ENCODE measurements at places on chromosomes 16 and 17.

GRCh38 chr17:60354223-60354622, 37.7 kb downstream of the USP32 start:
- no peak for DNase-seq

DNA sequence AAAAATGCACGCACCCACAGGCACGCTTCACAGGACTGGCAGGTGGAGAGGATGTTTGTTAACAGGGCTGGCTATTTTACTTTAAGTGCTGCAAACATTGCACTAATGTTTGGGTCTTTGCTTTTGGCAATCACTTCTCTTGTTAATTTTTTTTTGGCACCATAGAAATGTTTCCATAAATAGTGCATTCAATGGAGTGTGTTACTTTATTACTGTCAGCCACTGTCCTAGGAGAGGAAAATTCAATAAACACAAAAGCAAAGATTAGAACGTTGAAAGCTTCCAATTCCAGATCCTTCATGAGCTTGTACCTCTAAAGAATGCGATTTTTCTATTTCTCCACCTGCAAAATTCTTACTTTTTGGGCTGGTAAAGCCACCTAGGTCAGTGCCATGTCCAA, 743.5 kb downstream of the WWOX start:
- no peak for DNase-seq

DNA sequence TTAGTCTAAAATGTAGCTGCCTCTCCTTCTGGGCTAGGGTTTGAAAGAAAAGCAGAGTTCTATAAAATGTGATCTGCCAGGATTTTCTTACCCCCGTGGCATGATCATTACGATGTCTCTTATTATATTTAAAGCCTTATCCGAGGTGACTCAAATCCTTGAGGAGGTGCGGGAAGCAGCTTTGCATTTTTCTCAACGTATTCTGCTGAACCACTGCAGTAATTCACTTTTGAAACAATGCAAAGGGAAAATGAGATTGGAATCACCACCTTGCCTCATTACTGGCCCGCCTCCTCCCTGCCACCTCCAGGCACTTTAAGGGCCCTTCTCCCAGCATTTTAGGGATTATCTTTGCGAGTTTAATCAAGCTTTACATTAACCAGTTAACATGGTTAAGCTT, 9.7 kb upstream of the NOG start:
- no peak for DNase-seq

DNA sequence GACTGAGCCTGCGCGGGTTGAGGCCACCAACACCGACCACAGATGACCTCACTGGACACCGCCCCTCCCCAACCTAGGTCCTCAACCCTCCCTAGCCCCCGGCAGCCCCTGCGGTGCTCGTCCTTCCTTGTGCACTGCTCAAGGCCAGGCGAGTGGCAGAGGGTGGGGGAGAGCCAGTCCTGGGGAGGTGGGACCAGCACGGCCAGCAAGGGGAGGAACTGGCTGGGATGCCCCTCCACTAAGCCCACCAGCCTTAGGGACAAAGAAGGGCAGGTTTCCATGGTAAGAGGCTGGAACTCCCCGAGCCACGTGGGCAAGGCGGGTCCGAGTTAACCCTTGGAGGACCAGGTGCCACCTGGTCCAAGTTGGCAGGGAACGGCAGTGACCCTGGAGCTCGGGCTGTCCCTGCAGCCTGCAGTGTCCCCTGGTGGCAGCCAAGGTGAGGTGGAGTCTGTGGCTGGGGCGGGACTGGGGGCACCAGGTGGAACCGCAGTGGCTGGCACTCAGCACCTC, 9.2 kb downstream of the FSCN2 start:
- peak; percentile 73 for DNase-seq

DNA sequence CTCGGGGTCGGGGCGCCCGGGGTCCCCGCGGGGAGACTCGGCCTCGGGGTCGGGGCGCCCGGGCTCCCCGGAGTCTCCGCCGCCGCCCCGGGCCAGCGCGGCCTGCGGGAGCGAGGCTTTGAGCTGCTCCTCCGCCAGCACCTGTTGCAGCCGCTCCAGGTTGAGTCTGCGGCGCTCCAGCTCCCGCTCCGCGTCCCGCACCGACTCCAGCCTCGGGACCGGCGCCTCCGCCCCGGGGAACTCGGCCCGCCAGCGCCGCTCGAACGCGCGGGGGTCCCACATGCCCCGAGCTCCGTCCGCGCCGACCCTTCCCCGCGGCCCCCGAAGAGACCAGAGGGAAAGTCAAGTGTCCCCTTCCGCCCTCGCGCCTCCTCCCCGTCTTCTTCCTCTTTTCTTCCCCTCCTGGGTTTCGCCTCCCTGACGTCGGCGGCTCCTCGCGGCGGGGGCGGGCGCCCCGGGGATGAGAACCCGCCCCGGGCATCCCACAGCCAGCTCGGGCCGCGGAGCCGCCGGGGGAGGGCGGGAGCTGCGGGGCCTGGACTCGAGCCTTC, 40.8 kb upstream of the BHLHA9 start:
- DNase-seq = no peak

DNA sequence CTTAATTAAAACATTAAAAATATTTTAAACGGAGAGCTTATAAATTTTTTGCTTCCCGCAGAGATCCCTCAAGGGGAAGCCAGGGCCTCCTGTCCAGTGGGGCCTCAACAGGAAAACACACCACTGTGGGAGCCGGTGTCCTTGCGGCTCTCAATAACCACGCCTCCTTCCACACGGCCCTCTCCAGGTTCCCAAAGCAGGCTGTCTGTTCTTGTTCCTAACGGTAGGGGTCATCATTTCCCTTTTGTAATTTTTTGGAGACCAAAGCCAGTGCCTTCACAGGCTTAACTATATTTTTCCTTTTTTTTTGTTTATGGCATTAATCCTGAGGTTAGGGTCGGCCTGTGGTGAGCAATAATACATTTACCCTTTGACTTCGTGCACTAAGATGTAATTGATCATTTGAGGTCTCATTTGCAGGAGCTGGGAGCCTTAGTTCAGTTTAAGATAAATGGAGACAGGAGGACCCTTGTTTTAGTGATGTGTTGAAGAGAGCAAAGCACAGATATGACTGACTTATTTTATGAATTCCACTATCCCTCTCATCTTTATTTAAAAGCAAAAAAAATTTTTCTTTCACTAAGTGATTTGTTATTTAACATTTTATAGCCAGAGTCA, 77.5 kb upstream of the N4BP1 start:
- DNase-seq = peak; percentile 63

DNA sequence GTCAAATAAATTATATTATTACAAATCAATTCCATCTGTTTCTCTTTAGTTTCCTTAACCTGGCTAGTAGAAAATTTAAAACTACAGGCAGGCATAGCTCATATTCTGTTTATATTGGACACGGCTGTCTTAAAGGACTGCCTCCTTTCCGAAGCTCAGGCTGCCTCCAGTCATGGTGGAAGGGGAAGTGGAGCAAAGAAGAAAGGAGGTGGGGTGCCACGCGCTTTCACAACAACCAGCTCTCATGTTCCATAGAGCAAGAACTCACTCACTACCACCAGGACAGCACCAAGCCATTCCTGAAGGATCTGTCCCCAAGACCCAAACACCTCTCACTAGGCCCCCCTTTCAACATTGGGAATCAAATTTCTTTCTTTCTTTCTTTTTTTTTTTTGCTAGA, 149.3 kb upstream of the KCNJ18 start:
- no peak for DNase-seq

GRCh38 chr16:6382924-6383459, 949.7 kb upstream of the RBFOX1 start:
- DNase-seq = no peak

DNA sequence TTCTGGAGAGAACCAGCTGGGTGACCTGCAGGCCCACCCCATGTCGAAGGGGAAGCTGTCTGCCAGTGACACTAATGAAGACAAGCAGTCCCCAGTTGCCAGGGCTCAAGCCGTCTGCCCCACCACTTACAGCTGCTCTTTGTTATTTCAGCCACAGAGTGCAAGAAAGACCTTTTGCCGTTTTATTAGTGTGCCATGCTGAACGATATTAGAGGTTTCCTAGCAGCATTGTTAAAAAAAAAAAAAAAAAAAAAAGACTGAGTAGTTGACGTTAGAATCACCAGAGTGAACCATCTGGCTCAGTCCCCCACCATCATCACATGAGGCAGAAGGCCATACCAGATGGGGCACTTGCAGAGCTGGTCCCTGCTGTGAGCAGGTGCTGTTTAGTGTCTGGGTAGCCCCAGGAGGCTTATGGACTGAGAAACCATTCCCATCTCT, 26.5 kb upstream of the SLC39A11 start:
- peak; percentile 80 for DNase-seq
